T-helper 1 cell treated with Interleukin-12 subunit alpha and Interleukin-12 subunit beta and Interleukin-4 antibody, amounts not matched to agents 30 ng/mL and 1 ng/mL, for 36 hours (primary cell): ENCODE measurements at places on chromosomes 12 and 14. TPM values are rescaled to one million over a fixed set of nuclear protein-coding genes. Genes with fewer than 3 reads are reported as not detected.

Gene SLC38A4
- total RNA-seq = not detected in 2 replicates

Gene CHD8
- total RNA-seq = 135 and 141 TPM in 2 replicates

Gene IAPP
- total RNA-seq = not detected in 2 replicates

Gene ACSM4
- not detected in 2 replicates for total RNA-seq

Gene PTPN11
- total RNA-seq = 105 TPM in 2 replicates

Gene PELI2
- 5.8 and 7.3 TPM in 2 replicates for total RNA-seq

Gene GLIPR1L1
- total RNA-seq = not detected in 2 replicates

Gene MYL2
- total RNA-seq = not detected in 2 replicates

Gene TAS2R14
- total RNA-seq = 4.7 and 5.2 TPM in 2 replicates

Gene KLRC2
- total RNA-seq = not detected in 2 replicates

Gene MYH7
- total RNA-seq = 0.17 TPM in 2 replicates

Gene MYF6
- not detected in 2 replicates for total RNA-seq

Gene PRH2
- total RNA-seq = not detected in 2 replicates

Gene KRT2
- 0.20 and 0.27 TPM in 2 replicates for total RNA-seq

Gene LTBR
- 0.20 and 1.0 TPM in 2 replicates for total RNA-seq

Gene MAP1LC3B2
- total RNA-seq = 1.2 and 2.3 TPM in 2 replicates

Gene ZNF268
- total RNA-seq = 19.7 and 22.3 TPM in 2 replicates

Gene CCNB1IP1
- 24.0 and 24.5 TPM in 2 replicates for total RNA-seq

Gene CCNT1
- 49.1 and 59.0 TPM in 2 replicates for total RNA-seq

Gene KRT6A
- total RNA-seq = not detected in 2 replicates

Gene PDE3A
- not detected in 2 replicates for total RNA-seq

Gene ATL1
- total RNA-seq = 0.56 and 1.5 TPM in 2 replicates

Gene PLEKHD1
- 0.12 and 0.20 TPM in 2 replicates for total RNA-seq

Gene AMN
- total RNA-seq = 1.0 and 1.2 TPM in 2 replicates

Gene PPM1H
- 0.24 TPM in 1 of 2 replicates, not detected in the other for total RNA-seq

Gene SOAT2
- total RNA-seq = not detected in 2 replicates

Gene SLC7A8
- 0.25 TPM in 1 of 2 replicates, not detected in the other for total RNA-seq

Gene ADAMTS20
- not detected in 2 replicates for total RNA-seq

Gene PIP4K2C
- 24.8 and 26.3 TPM in 2 replicates for total RNA-seq

Gene HPD
- not detected in 2 replicates for total RNA-seq

Gene CAPZA3
- not detected in 2 replicates for total RNA-seq

Gene C14orf180
- not detected in 2 replicates for total RNA-seq

Gene ARMH4
- 0.05 TPM in 1 of 2 replicates, not detected in the other for total RNA-seq

Gene TOMM20L
- total RNA-seq = not detected in 2 replicates

Gene MORN3
- total RNA-seq = 2.4 and 2.7 TPM in 2 replicates

Gene KRT75
- not detected in 2 replicates for total RNA-seq

Gene TMPRSS12
- not detected in 2 replicates for total RNA-seq

Gene SYNE3
- total RNA-seq = 72.5 and 76.2 TPM in 2 replicates

Gene DNAH10
- 0.20 and 0.25 TPM in 2 replicates for total RNA-seq

Gene TMEM52B
- total RNA-seq = not detected in 2 replicates

Gene CRACR2A
- total RNA-seq = 48.5 and 49.9 TPM in 2 replicates

Gene LTBP2
- total RNA-seq = 0.07 and 0.83 TPM in 2 replicates

Gene WNT5B
- total RNA-seq = 4.7 and 7.0 TPM in 2 replicates

Gene COCH
- 0.20 and 0.51 TPM in 2 replicates for total RNA-seq

Gene TRIM9
- total RNA-seq = 0.22 TPM in 2 replicates

Gene CHPT1
- total RNA-seq = 3.8 and 5.2 TPM in 2 replicates

Gene NGB
- not detected in 2 replicates for total RNA-seq

Gene FSCB
- total RNA-seq = not detected in 2 replicates

Gene SLCO1C1
- not detected in 2 replicates for total RNA-seq

Gene GPR84
- 2.4 and 3.5 TPM in 2 replicates for total RNA-seq

Gene TDRD9
- not detected in 2 replicates for total RNA-seq

Gene DNAJC22
- total RNA-seq = not detected in 2 replicates

Gene TAS2R8
- not detected in 2 replicates for total RNA-seq

Gene CMA1
- not detected in 2 replicates for total RNA-seq

Gene CLEC4D
- not detected in 2 replicates for total RNA-seq

Gene ST8SIA1
- total RNA-seq = 0.86 and 0.95 TPM in 2 replicates
